ENCODE measurements at places on chromosomes 2 and 18.

GRCh38 chr2:181407171-181407570 lies 50.0 kb upstream of the ITGA4 start:
- DNase-seq, result no peak

DNA sequence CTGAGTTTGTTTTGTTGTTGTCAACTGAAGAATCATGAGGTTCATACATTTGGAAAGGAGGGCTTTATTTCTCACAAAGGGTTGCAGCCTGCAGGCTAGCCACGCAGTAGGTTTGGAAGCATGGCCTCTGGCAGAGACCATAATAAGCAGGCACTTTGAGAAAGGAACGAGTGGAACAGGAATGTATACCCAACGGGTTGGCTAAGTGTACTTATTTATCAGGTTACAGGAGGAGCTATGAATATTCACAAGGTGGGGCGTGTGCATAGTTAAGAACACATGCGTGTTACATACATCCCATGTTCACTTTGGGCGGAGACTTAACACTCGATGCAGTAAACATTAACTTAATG lies 30.1 kb upstream of the SH3RF3 start:
- DNase-seq, result no peak

GRCh38 chr2:168244318-168244717 lies 3.1 kb downstream of the STK39 start:
- peak; percentile 38 for DNase-seq

GRCh38 chr2:159124441-159124911 lies 156.0 kb downstream of the TANC1 start:
- peak; percentile 33 for DNase-seq

- DNase-seq, result no peak
Observed at GRCh38 chr18:25307192-25307591, 44.8 kb downstream of the ZNF521 start.

DNA sequence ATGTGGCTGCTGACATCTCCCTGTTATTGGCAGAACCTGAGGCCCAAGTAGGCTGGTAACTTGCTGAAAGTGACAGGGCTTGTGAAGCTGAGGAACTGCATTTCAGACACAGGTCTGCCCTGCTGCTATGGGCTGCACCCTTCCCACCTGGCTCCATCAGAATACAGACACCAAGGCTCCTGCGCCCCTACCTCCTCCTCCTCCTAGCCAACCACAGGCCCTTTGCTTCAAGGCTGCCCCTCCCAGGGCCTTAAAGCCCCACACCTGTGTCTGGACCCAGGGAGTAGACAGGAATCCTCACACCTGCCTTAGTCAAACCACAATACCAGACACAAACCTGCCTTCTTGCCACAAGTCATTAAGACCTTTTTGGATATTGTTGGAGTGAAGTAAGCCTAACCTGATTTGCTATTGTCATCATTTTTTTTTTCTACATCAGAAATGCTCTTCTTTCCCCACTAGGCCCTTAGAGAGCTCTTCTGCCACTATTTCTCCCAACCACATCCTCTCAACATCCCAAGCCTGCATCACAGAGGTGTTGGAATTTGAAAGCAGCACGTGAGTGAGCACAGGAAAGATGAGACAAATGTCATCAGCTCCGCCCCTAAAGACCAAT lies 489.7 kb downstream of the EIPR1 start:
- no peak for DNase-seq

DNA sequence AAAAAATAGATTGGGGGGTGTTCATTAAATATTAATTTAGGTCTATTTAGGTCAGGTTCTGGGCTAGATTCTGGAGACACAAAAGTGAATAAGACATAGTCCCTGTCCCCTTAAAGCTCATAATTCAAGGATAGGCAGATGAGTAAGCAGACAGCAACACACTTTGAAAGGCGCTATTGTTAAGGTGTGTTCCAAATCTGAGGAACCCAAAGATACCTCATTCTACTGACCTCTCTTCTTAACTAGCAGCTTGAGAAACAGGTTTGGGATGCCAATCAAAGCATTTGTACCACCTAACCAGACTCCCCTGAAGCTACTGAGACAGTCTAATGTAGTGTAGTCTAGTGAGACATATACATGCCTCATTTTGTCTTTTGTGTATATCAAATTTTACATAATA lies 34.8 kb downstream of the SEMA4F start:
- no peak for DNase-seq

- DNase-seq, result no peak
Observed at GRCh38 chr2:65476778-65477177, 44.4 kb upstream of the SPRED2 start.

- DNase-seq, result no peak
Observed at GRCh38 chr2:18611184-18611583, 21.8 kb upstream of the NT5C1B start.

DNA sequence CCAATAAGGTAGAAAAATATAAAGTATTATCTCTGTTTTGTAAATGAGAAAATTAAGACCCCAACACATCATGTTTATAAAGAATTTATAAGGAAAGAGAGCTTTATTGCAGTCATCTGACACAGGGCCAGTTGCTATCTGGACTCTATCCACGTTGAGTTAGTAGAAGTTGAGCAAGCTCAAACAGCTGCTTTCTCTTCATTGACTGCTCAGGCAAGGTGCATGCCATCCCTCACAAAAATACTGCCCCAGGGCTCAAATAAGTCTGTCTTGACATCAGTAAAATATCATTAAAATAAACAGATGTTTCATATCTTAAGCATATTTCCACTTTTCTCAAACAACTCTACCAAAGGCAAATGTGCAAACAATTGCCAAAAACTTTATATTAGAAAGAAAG lies 14.8 kb downstream of the COL5A2 start:
- DNase-seq, result no peak

- DNase-seq, result peak; percentile 6
Observed at GRCh38 chr18:74264303-74265020, 27.3 kb downstream of the CYB5A start.

- peak; percentile 30 for DNase-seq
Observed at GRCh38 chr18:6414723-6415417, at the start of gene L3MBTL4. Gene L3MBTL4 (minus strand): TSS chr18:6414911. CDS start chr18:6311625, 103,286 bp downstream.

DNA sequence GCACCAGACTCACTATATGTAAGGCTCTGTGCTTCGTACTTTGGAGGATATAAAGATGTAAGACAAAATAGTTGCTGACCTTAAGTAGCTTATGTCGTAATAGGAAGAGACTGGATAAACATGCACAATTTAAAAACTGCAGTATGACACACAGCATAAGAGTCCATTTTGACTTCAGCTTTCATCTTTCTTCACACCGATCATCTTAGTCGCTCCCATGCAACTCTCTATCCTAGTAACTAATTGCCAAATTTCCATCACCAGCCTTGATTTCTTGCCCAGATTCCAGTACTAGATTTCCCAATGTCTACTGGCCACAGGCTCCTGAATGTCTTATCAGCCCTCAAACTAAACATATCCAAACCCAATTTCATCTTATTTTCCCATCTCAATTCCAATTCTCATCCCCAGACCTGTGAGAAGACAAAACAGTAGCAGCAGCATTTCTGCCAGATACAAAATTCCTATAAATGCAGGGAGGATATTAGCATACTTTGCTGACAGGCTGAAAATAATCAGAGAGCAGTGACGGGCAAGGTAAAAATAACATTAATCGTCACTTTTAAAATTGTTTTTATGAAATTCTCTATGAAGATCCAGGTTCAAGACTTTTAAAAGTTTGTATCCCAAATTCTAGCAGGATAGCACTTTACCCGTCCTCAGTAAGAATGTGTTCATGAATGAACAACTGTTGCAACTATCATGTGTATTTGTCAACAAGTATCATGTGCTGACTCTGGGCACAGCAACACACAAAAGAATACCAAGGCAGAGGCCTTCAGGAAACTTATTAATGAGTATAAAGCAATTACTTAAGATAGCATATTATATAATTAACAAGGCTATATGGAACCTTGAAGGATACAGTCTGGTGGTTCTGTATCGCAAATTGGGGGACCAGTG lies 42.2 kb downstream of the KIDINS220 start:
- DNase-seq, result no peak

- no peak for DNase-seq
Observed at GRCh38 chr2:102749938-102750337, 11.9 kb upstream of the TMEM182 start.

- DNase-seq, result no peak
Observed at GRCh38 chr2:197369228-197369932, 58.8 kb upstream of the ANKRD44 start.

- no peak for DNase-seq
Observed at GRCh38 chr2:12180031-12180430, 433.6 kb downstream of the LPIN1 start.

GRCh38 chr2:63049970-63050333 lies 678 bp upstream of the OTX1 start:
- peak; percentile 38 for DNase-seq

DNA sequence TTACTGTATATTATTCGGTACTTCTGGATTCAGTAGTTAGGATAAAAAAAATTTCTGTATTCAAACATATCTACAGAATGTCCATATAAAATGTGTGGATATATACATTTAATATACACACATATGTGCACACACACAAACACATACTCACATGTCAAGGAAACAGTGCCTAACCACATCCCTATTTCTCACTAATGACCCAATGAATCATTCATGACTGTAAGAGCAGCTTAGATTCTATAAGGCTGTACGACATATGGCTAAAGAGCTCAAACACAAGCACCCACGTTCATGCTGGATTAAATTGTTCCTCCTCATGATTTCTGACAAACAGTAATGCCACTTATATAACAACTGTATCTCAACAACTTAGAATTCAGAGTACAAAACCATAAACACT lies 457.3 kb downstream of the ADCYAP1 start:
- no peak for DNase-seq

GRCh38 chr2:113877711-113878598 lies 11.9 kb upstream of the ACTR3 start:
- no peak for DNase-seq
